ENCODE measurements at places on chromosomes 2 and 18.

GRCh38 chr2:206082298-206082843 lies 3.6 kb downstream of the INO80D start:
- DNase-seq: no peak

DNA sequence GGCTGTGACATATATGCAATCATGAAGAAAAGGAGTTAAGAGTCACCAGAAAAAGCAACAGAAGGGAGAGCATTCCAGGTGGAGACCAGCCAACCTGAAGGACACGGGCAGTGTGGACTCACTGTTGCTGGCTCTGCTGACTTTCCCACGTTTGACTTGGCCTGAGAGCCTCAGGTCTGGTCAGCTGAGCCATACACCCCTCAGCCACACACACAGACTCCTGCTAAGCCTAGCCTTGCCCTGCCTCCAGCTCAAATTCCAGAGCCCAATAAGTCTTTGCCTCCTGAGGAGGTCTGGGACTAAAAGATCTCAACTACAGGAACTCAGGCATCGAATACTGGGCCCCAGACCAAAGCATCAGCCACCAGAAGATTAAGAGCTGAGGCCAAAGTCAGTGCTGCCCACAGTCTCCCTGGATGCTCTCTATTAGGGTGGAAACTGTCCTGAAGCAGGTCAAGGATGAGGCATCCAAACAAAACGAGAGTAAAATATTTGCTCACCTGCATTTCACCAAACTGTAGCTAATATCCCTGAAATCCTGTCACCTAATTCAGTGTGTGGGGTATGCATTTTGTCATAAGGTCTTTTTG lies 23.3 kb downstream of the CACNB4 start:
- DNase-seq: no peak

DNA sequence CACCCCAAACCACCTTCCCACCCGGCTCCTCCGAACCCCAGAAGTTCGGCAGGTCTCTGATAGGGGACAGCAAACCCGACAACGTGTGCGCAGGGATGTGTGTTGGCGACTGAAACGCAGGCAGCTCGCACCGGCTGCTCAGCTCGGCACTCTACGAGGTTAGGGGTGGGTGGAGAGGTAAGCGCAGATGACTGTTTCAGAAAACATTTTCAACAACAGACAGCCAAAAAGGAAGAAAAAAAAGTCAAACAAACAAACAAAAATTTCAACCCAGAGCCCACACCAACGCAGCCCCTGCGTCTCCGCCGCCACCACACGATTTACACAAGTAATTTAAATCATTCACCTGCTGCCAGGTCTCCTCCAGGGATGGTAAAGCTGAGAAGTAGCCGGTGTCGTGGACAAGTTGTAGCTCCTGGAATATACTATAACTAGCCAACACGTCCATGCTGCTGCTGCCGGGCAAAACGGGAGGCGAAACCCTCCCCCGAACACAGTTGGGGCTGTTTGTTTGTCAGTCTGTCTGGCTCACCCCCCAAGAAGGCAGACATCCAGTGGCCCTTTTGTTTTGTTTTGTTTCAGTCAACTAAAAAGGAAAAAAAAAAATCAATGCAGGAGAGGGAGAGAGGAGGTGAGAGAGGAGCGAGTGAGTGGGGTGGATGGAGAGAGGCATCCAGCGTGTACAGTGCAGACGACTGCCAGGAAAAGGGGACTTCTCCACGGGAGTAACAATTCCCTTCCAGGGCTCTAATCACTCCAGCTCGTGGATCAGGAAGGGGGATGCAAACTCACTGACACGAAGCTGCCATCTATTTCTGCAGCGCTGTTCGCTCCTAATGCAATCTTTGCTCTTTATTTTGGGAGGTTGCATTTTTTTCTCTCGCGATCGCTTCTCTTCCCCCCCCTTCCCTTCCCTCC lies at the start of gene KLF7:
KLF7 (minus strand) TSS at position 828 of the 918 bp plus-strand sequence; CDS start at position 448, 380 bp downstream.
- DNase-seq: no peak

- DNase-seq: no peak
Observed at GRCh38 chr2:41763141-41763540, 284.7 kb upstream of the PKDCC start.

DNA sequence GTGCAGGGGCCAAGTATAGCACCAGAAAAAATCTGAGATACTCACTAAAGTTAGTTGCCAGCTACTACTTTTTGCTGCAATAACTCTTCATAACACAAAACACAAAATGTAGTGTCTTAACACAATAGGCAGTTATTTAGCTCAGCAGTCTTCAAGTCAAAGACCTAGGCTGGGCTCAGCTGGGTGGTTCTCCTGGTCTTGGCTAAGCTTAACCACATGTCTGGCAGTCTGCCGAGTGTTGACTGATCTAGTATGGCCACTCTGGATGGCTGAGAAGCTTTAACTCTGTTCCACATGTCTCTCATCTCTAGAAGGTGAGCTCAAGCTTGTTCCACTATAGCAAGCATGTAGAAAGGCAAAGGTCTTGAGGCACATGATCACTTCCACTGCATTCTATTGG lies 451.6 kb downstream of the SOX11 start:
- no peak for DNase-seq

DNA sequence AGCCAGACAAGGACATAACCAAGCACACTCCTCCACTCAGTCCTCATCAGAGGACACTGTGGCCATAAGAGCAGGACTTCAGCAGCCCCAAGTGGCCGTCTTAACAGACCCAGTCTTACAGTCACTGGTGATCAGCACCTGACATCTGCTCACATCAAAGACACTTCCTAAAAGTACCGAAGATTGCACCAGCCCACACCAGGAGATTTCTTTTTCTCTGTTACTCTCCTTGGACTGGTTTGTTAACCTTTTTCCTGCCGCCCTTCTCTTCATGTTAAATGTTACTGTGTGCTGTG lies 44.1 kb downstream of the MRPS5 start:
- no peak for DNase-seq

DNA sequence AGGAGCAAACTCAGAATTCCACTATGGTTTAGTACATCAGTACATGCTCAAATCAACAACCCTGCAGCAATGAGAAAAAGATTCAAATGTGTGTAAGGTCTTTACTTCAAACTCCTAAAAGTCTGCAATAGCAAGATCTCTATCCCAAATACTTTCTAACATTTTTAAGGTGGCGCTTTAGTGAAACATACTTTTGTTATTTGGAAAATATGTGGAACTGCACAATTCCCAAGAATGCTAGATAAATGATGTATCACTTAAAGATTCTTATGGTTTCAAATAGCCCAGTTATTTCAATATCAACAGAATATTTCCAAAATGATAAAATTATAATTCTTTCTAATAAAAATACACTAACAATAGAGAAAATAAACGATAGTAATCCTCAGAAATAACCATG lies 227.6 kb upstream of the SMAD7 start:
- DNase-seq: no peak

DNA sequence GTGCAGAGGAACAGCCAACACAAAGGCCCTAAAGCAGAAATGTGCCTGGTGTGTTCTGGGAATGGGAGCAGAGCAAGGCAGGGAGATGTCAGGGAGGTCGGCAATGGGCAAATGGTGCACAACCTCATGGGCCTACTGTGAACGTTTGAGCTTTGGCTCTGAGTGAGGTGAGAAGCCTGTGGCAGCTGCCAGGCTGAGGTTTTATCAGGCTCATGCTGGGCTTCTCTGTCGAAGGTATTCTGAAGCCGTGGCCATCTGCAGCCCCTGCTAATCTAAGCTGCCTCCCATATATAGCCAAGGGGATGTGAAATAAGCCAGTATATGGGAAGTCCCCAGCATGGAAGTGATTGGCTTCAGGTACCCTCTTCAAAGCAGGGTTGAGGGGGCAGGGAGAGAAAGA lies 193.3 kb downstream of the SLC4A3 start:
- no peak for DNase-seq

- no peak for DNase-seq
Observed at GRCh38 chr2:230888824-230889400, 24.2 kb downstream of the ITM2C start.

DNA sequence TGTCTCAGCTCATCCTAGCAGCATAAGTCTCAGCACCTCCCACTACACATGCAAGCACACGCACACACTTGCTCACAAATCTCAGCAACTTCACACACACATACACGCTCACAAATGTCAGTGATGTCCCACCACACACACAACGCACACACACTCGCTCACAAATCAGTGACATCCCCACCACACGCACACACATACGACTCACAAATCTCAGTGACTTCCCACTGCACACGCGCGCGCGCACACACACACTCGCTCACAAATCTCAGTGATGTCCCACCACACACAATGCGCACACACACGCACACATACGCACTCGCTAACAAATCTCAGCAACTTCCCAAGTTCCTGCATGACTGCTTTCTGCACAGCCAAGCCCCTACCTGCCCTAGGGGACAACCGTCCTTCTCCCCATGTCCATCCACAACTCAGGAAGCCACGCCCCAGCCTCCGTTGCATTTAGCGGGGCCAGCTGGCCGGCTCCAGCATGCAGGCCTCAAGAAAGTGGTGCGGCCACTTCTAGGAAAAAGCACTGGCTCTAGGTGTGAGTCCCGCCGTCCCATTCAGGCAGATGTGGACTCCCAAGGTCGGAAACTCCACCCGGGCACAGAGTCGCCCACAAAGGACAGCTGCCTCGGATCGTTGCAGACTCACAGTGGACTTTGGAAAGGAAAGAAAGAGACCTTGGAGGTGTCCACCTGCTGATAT lies 180.1 kb upstream of the SALL3 start:
- DNase-seq: no peak

Measured in Jurkat, Clone E6-1 (cell line).